Stimulated activated CD4-positive, alpha-beta T cell treated with anti-CD3 and anti-CD28 coated beads, TNF-alpha, amount 100 ng/mL, for 24 hours (primary cell): ENCODE measurements at places on chromosomes 7 and 10.

DNA sequence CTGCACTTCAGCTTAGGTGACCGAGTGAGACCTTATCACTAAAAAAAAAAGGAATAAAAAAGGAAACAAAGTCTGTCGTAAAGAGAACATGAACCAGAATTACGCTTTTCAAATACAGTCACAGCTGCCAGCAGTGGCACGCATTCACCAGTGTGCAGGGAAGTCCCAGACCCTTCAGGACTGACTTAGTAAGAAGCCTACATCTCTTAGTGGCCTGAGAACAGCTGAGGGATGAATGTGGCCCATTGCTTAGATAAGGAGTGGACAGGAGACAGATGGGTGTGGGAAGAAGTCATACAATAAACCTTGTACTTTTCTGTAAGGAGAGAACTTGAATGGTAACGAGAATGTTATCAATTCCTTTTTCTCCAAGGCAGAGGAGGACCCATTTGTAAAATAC lies 178.5 kb downstream of the JCAD start:
- DNase-seq: no peak

GRCh38 chr7:104397442-104397841 lies 69.0 kb downstream of the LHFPL3 start:
- no peak for DNase-seq

- DNase-seq: no peak
These were observed 227.8 kb upstream of the BMPER start for GRCh38 chr7:33677556-33677955.

DNA sequence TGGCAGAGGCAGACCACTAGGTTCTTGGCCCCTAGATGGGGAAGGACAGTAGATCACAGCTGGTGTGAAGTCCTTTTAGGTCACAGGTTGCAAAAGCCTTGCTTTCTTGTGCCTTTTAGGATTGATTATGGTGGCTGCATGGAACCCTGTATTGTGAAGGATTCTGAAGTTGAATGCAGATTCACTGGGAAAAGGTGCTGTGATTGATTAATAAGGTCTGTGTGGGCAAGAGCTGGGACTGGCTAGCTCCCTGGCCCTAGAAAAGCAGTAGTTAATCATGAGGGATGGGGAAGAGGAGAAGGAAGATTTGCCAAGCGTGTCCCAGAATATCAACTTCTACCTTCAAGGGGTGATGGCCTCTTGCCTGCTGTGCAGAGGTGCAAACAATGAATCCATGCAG lies 105.5 kb downstream of the CDH23 start:
- DNase-seq: no peak

DNA sequence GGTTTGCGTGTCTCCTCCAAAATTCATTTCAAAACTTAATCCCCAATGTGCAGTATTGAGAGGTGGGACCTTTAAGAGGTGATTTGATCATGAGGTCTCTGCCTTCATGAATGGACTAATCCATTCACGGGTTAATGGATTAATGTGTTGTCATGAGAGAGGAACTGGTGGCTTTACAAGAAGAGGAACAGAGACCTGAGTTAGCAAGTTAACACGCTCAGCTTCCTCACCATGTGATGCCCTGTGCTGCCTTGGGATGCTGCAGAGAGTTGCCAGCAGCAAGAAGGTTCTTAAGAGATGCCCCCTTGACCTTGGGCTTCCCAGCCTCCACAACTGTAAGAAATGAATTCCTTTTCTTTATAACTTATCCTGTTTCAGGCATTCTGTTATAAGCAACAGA lies 3.7 kb upstream of the TCTN3 start:
- DNase-seq: no peak

- DNase-seq: no peak
These were observed 10.7 kb upstream of the RHBDD2 start for GRCh38 chr7:75868153-75868552.

- DNase-seq: no peak
These were observed 773.2 kb upstream of the LRRN3 start for GRCh38 chr7:110317541-110318265.

- no peak for DNase-seq
These were observed 136.3 kb upstream of the GNAI1 start for GRCh38 chr7:79998363-79998762.

GRCh38 chr10:4849555-4850242 lies 23.7 kb downstream of the AKR1E2 start:
- DNase-seq: peak; percentile 83

DNA sequence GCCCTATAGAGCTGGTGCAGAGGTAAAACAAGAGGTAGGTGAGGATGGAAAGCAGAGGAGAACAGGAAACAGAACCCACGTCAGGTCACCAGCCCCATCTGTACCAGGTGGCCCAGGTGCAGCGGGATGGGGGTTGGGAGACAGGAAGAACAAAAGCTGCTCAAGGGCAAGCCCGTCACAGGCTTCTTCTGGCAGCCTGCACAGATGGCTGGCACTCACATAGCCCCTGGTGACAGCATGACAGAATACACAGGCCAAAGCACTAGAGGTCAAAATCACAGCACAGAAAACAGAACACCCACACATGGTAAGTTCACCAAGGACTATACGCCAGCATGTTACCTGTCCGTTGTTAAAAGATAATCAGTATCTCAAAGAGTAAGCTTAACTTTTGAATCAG lies 126.8 kb downstream of the GALNT11 start:
- DNase-seq: no peak

GRCh38 chr7:6071406-6071805 lies 40.2 kb downstream of the ANKRD61 start:
- no peak for DNase-seq

DNA sequence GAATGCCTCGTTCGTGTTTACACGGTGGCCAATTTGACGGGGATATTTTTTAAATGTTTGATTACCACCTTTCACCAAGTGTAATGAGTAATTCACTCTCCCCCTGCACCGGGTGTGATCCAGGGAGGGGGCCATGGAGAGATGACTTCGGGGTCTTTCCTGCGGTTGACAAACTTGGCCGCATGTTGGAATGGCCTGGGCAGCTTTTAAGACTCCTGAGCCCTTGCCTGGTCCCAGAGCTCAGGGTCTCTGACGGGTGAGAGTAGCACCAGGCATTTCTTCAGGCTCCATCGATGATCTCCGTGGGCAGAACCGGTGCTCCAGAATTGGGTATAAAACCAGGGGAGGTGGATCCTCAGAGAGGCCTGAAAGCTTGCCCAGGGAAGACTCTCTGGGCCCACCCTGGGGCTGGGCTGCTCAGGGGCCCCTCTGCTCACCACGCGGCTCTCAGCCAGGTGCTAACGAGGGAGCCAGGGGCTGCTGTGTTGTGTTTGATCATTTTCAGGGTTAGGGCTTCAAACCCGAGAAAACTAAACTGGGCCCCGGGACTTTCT lies 882 bp downstream of the ZNF282 start:
- no peak for DNase-seq

- DNase-seq: no peak
These were observed 61.0 kb downstream of the DAGLB start for GRCh38 chr7:6386779-6387178.
